ENCODE measurements at places on chromosomes 11 and 22. TPM values are rescaled to one million over a fixed set of nuclear protein-coding genes. Genes with fewer than 3 reads are reported as not detected.

The NECTIN1 gene
- 7.1 TPM for total RNA-seq

The TIGD3 gene
- total RNA-seq = 0.60 TPM

The VWA5A gene
- 0.34 TPM for total RNA-seq

The OR4S2 gene
- not detected for total RNA-seq

The PHLDA2 gene
- total RNA-seq = 149 TPM
